ENCODE measurements at places on chromosomes 12 and 14.

GRCh38 chr12:96889273-96889933, 17.7 kb upstream of the NEDD1 start:
- peak; percentile 57 for DNase-seq

DNA sequence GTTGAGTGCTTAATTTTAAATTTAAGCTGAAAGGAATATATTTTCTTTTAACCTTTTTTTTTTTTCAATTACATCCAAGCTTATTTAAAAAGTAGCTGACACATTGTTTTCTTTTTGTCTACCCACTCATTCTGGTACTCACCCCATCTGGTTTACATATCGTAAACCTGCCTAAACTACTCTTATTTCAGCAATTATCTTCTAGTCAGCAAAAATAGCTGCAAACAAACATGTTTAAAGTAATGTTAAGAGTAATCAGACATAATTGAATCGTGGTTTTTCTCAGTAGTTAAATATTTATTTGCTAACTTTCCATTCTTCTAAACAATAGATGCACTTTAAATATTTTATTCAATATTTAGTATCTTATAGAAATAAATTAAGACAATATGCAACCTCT, 492.7 kb upstream of the MGAT4C start:
- no peak for DNase-seq

- no peak for DNase-seq
Observed at GRCh38 chr12:30827101-30828066, 72.6 kb upstream of the CAPRIN2 start.

- DNase-seq, result no peak
Observed at GRCh38 chr14:37369425-37369824, 171.7 kb downstream of the MIPOL1 start.
